ENCODE measurements at places on chromosomes 1 and 21. TPM values are rescaled to one million over a fixed set of nuclear protein-coding genes. Genes with fewer than 3 reads are reported as not detected.

- no peak overlapping the region for H3K4me3 ChIP-seq
- H3K4me1 ChIP-seq, result no peaks in the 10 kb centered on the region
- H3K36me3 ChIP-seq, result peaks cover 3% of the 10 kb centered on the region
- H3K27me3 ChIP-seq, result no peaks in the 10 kb centered on the region
Measured at GRCh38 chr1:19322481-19322880, 10.4 kb downstream of the SLC66A1 start.

Gene ETNK2
- 1.6 TPM for total RNA-seq

DNA sequence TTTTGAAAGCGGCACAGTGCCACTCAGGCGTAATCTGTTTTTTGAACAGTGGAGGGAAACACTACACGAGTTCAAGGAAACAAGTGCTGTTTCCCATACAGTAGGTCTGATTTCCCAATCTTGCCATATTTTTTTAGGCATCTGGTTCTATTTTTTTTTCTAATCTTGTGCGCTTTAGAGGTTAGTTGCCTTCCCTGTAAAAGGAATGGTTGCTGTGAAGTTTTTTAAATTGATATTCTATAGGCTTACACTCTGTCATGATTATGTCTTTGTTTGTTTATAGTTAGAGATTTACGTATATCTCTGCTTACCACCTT, 1.2 kb downstream of the NASP start:
- H3K4me1 ChIP-seq, result peaks cover 34% of the 10 kb centered on the region
- peak overlapping the region; percentile 99 for H3K4me3 ChIP-seq
- H3K36me3 ChIP-seq, result peaks cover 12% of the 10 kb centered on the region
- H3K27me3 ChIP-seq, result no peaks in the 10 kb centered on the region

DNA sequence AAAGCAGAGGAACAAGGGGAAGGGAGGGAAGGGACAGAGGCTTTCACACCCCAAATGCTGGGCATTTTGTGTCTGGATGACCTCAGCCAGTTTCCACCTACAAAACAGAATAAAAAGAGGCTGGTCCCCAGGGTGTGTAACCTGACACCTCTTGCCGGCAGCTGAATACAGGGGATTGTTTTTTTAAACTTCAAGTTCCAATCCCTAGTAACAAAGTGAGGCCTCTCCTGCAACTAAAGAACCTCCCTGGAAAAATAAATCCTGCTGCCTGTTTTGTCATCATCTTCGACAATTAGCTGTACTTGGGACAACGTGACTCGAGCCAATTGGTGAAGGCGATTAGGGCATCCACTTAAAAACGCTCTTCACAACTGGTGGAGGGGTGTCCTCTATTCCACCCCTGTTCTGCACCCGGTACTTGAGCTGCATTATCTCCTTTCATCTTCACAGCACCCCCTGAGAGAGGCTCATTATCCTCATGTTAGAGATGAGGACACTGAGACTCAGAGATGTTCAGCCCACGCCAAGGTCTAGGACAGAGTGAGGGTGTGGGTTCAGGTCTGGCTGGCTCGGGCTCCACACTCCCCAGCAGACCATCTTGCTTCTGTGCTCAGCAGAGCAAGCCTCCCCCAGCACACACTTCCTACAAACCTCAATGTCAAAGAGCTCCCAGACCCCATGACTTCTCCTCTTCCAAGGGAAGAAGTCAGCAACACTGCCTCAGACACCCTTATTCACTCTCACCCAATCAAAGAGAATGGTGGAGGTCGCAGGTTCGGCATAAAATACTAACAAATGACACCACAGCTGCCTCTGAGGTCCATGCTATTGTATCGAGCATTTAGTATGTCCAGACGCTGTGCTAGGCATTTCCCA, 15.2 kb downstream of the ITPKB start:
- H3K27me3 ChIP-seq, result no peaks in the 10 kb centered on the region
- peaks cover 88% of the 10 kb centered on the region for H3K4me1 ChIP-seq
- no peak for DNase-seq
- peaks cover 48% of the 10 kb centered on the region for H3K36me3 ChIP-seq
- peak overlapping the region; percentile 87 for H3K27ac ChIP-seq

- no peak for DNase-seq
- H3K27ac ChIP-seq, result no peak overlapping the region
Measured at GRCh38 chr21:37202221-37203110, 64.7 kb downstream of the VPS26C start.

GRCh38 chr1:10640843-10641553, 155.4 kb downstream of the CASZ1 start:
- no peaks in the 10 kb centered on the region for H3K27me3 ChIP-seq
- H3K27ac ChIP-seq, result no peak overlapping the region
- H3K36me3 ChIP-seq, result no peaks in the 10 kb centered on the region
- no peak overlapping the region for H3K4me3 ChIP-seq

DNA sequence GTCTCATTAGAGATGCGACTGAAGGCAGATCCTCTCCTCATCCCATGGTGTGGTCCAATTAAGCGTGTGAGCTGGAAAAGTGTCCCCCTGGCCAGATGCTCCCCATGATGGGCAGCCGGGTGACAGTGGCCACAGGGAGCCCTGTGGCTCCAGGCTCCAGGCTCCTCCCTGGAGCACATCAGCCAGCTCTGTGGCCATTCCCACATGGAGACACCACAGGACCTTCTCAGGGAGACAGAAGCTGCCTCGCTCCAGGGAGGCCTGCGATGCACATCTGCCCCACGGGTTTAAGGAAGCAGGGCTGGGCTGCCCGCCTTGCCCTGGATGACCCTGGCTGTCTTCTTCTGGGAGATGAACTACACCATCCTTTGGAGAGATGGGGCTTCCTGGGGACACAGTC, 99.9 kb upstream of the TLR5 start:
- no peaks in the 10 kb centered on the region for H3K27me3 ChIP-seq
- no peak for DNase-seq
- H3K36me3 ChIP-seq, result no peaks in the 10 kb centered on the region

DNA sequence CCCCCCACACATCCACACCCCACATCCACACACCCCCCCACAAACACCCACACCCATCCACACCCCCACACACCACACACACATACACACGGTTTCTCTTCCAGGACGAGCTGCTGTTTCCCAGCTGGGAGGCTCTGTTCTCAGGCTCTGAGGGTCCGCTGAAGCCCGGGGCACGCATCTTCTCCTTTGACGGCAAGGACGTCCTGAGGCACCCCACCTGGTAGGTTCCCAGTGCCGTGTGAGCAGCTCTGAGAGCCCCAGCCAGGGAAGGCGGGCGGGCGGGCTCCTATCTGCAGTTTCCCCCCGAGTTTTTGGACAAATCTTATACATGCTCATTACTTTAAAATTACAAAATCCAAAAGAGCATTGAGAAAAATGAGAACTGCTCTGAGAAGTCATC, 31.2 kb downstream of the SLC19A1 start:
- H3K27ac ChIP-seq, result no peak overlapping the region
- no peaks in the 10 kb centered on the region for H3K27me3 ChIP-seq
- DNase-seq, result no peak
- peaks cover 11% of the 10 kb centered on the region for H3K36me3 ChIP-seq

GRCh38 chr1:37825506-37825905, 17.5 kb upstream of the YRDC start:
- peaks cover 22% of the 10 kb centered on the region for H3K4me1 ChIP-seq
- H3K36me3 ChIP-seq, result peaks cover 28% of the 10 kb centered on the region
- H3K27ac ChIP-seq, result peak overlapping the region; percentile 72
- H3K27me3 ChIP-seq, result no peaks in the 10 kb centered on the region

Gene AKR7A3
- 0.80 TPM for total RNA-seq

Gene RAB42
- not detected for total RNA-seq

Gene MAP10
- 1.1 TPM for total RNA-seq

DNA sequence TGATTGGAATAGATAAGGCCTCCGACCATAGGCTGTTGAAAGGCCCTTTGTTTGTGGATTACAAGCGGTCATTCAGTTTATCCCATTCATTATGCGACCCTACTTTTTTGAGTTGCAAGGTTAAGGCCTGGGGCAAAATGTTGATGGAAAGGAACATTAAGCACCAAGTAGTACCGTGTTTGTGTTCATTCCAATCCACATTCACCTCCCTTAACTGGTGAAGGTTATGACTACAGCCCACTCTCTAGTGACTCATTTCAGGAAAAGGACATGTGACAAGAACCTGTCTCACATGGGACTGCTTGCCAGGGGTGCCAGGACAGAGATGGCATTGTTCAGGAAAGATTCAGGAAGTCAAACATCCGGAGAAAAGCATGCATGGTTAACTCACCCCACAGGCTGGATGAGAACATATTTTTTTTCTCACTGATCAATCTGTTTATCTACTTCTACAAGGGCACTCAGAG, 81.6 kb downstream of the CD58 start:
- DNase-seq, result no peak
- H3K4me3 ChIP-seq, result no peak overlapping the region
- no peaks in the 10 kb centered on the region for H3K27me3 ChIP-seq
- no peaks in the 10 kb centered on the region for H3K36me3 ChIP-seq

DNA sequence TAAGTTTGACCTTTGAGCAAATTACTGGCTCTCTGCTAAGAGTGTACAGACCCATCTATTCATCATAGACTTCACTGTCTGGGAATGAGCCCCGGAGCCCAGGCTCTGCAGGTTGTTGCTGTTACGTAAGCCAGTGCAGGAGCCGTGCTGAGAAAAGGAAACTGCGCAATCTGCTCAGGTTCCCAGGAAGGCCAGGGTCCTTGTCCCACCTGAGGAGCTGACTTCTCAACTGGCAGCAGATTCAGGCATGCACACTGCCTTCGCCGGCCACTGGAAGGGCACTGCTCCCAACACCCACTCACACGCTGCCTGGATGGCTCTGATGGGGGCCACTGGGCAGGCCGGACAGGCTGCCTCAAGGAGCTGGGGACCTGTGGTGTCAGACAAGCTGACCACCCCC, 19.5 kb downstream of the RCAN1 start:
- no peak for DNase-seq
- H3K27ac ChIP-seq, result no peak overlapping the region
- H3K4me1 ChIP-seq, result peaks cover under 1% of the 10 kb centered on the region
- no peaks in the 10 kb centered on the region for H3K27me3 ChIP-seq
- H3K4me3 ChIP-seq, result no peak overlapping the region
- H3K36me3 ChIP-seq, result no peaks in the 10 kb centered on the region

Gene KRTAP7-1
- total RNA-seq, result not detected

Gene SH3D21
- total RNA-seq, result 16.9 TPM

- no peak overlapping the region for H3K27ac ChIP-seq
- no peak overlapping the region for H3K4me3 ChIP-seq
- H3K27me3 ChIP-seq, result peaks cover 22% of the 10 kb centered on the region
- H3K4me1 ChIP-seq, result no peaks in the 10 kb centered on the region
Measured at GRCh38 chr1:212529211-212529741, 79.3 kb upstream of the ATF3 start.

DNA sequence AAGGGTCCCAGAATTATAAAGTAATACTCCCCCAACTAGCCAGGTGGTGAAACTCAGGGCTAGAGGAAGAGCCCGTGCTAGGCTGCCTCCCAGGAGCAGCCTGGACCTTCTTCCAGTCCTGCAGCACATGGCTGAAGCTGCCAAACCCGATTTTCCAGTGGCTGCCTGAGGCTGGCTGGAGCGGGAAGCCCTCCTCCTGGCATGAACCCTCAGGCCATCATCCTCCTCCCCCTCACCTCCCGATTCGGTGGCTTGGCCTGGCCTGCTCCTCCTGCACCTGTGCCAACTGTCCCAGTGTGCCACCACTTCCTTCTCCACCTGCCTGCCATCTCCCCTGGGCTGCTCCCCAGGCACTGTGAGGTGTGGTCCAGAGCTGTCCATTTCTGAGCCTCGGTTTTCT, 3.0 kb upstream of the TSPAN1 start:
- peaks cover 2% of the 10 kb centered on the region for H3K27me3 ChIP-seq
- H3K4me3 ChIP-seq, result no peak overlapping the region
- DNase-seq, result no peak
- peaks cover 10% of the 10 kb centered on the region for H3K4me1 ChIP-seq
- H3K36me3 ChIP-seq, result no peaks in the 10 kb centered on the region
- H3K27ac ChIP-seq, result no peak overlapping the region

GRCh38 chr1:28039341-28039740, 49.1 kb downstream of the EYA3 start:
- H3K4me1 ChIP-seq, result no peaks in the 10 kb centered on the region
- no peak overlapping the region for H3K4me3 ChIP-seq
- H3K27ac ChIP-seq, result no peak overlapping the region
- H3K36me3 ChIP-seq, result peaks cover 16% of the 10 kb centered on the region
- H3K27me3 ChIP-seq, result no peaks in the 10 kb centered on the region

DNA sequence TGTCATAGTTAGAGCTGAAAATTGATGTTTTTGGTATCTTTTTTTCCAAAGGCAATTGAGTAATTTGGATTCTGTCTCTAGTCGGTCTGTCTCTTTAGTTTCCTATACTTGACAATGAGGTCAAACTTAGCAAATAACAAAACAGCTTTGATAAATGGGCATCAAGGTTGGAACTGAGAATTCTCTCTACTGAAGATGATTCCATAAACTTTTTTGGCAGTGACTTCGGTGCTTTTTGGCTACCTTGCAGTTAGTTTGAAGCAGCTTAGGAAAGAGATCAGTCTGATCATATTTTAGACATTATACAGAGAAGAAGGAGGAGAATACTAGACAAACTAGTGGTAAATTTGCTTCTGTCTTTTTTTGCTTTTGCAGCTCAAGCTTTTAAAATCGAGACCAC, 559 bp downstream of the VCAM1 start:
- no peak overlapping the region for H3K27ac ChIP-seq
- no peak overlapping the region for H3K4me3 ChIP-seq
- no peaks in the 10 kb centered on the region for H3K4me1 ChIP-seq
- DNase-seq, result no peak
- no peaks in the 10 kb centered on the region for H3K36me3 ChIP-seq

GRCh38 chr1:62093261-62093660, 101.4 kb upstream of the L1TD1 start:
- no peak overlapping the region for H3K27ac ChIP-seq
- H3K36me3 ChIP-seq, result peaks cover 17% of the 10 kb centered on the region
- no peaks in the 10 kb centered on the region for H3K4me1 ChIP-seq
- H3K27me3 ChIP-seq, result no peaks in the 10 kb centered on the region
- no peak overlapping the region for H3K4me3 ChIP-seq
- no peak for DNase-seq

DNA sequence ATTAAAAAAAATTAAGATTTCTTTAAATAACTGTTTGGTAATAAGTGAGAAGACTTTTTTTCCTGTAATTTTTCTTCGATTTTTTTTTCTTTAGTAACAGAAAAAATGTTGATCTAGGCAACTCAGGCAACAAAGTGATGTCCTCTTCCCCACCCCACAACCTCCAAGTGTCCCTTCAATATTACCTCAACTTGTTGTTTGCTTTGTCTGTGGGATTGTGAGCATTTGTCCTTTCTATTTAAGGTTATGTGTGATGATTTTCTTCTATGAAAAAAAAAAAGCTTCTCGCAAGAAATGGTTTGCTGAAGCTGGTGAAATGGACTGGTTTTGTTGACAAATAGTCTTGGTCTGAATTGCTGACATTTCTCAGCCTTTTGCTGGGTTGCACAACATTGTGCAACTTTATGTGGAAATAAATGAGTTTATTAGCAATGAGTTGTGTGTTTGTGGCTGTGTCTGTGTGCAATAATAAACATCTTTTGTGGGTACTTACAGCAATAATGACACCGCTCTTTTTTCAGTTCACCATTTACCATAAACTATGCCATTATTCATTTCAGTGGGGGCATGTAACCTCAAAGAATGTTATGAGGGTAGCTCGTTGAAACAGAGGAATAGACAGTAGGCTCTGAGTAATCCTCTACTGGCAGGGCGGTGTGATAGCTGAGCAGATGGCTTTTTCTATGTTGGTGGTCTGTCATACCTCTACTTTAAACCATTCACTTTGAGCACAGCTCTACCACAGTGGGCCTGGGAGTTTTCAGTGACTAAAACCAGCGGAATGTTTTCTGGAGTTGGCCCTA, 218.4 kb downstream of the HLX start:
- H3K27me3 ChIP-seq, result peaks cover 6% of the 10 kb centered on the region
- DNase-seq, result no peak
- H3K27ac ChIP-seq, result no peak overlapping the region
- H3K4me1 ChIP-seq, result peaks cover 2% of the 10 kb centered on the region
- no peak overlapping the region for H3K4me3 ChIP-seq

Gene MAN1A2
- total RNA-seq, result 18.3 TPM

Gene ZBTB48
- total RNA-seq, result 24.6 TPM

Gene DMBX1
- 0.10 TPM for total RNA-seq
